ENCODE measurements at places on chromosomes 5 and 9.

DNA sequence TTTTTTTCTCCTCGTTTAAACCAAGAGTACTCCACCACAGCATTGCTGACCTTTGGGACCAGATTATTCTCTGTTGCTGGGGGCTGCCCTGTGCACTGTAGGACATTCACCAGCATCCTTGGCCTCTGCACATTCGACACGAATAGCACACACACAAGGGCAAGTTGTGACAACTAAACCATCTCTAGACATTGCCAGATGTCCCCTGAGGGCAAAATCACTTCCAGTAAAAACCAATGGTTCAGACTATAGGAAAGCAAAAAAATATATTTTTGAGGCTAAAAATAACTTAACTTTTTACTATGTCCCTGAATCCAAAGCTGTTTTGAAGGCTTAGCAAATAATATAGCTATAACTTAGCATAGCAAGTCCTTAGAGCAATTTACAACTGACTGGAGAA, 65.9 kb downstream of the SEMA5A start:
- no peak for DNase-seq

DNA sequence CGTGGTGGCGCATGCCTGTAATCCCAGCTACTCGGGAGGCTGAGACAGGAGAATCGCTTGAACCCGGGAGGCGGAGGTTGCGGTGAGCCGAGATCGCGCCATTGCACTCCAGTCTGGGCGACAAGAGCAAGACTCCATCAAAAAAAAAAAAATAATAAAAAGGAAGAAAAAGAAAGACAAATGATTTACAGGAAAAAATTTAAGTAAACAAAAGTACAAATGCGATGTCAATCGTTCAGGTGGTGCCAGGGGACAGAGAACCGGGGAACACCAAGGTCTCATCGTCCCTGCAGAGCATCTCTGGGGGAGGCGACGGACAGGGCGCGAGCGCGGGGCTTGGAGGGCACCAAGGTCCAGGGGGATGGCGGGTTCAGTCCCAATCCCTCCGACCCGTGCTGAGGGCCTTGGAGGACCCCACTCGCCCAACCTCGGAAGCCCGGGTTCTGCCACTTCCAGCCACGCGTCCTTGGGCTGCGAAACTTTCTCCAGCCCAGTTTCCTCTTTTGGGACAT, 607 bp upstream of the HNRNPAB start:
- DNase-seq: no peak

DNA sequence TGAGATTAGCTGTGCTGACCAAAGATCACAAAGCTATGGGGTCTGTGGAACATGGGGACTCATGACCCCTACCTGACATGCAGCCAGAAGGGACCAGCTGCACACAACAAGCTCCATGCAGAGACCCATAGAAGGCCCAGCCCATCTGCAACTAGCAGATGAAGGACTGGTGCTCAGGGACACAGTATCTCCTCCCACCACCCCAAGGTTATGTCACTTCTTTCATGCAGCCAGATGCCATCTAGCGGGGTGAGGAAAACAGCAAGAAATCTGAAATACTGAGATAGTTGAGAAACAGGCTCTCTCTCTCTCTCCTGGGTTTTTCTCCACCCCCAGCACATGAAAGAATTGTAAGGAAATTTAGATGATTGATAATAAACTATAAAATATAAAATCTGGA, 161.3 kb upstream of the DAPK1 start:
- DNase-seq: no peak

- DNase-seq: no peak
These were observed 23.8 kb downstream of the MACROH2A1 start for GRCh38 chr5:135375040-135375793.

DNA sequence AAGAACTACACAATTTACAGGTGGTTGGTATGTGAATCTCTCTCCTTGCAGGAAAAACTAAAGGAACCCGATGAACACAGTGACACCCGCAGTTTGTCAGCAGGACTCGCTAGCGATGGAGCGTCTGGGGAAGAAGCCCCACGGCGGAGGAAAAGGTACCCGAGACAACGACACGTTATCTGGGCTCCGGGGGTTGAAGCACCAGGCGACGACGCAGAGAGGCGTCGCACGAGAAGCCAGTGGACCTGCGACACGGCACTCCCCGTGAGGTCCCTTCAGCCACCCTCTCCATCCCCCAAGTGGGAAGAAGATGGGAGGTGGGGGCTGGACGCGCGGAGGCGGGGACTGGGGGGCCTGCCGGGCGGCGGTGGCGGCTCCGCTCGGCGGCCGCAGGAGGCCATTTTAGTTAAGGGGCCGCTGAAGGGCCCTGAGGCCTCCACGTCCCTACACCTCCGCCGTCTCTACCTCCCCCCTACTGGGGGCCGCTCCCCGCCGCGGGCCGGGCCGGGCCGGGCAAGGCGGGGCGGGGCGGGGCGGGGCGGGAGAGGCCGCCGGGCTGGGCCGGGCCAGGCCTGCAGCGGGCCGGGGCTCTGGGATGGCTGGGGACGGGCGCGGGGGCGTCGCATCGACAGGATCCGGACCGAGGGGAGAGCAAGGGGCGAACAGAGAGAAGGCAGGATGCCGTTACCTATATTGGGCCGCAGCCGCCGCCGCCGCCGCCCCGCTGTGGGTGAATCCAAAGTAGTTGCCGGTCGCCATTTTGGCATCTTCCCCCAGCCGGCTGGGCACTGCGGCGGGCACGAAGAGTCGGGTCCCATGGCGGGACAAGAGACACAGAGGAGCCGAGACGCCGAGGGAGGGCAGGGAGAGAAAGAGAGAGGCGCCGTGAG, 754 bp downstream of the ZFR start:
- DNase-seq: peak; percentile 70

GRCh38 chr5:142769251-142769792, 855 bp upstream of the ARHGAP26 start:
- no peak for DNase-seq

DNA sequence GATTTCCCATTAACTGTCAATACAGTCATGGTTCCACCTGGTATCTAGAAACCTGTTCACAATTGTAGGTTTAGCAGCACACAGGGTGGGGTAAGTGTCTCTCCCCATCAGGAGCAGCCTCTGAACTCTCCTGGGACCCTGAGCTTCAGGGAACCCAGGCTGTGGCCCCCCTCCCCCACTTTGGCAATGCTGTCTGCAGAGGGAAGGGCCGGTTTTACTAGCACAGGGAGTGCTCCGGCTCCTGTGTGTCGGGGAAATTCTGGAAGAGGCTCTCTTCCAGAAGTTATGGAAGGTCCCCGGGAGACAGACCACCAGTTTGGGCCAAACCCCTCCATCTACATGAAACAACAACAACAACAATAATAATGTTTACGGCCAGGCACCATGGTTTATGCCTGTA, 9.9 kb downstream of the DAB2IP start:
- no peak for DNase-seq

DNA sequence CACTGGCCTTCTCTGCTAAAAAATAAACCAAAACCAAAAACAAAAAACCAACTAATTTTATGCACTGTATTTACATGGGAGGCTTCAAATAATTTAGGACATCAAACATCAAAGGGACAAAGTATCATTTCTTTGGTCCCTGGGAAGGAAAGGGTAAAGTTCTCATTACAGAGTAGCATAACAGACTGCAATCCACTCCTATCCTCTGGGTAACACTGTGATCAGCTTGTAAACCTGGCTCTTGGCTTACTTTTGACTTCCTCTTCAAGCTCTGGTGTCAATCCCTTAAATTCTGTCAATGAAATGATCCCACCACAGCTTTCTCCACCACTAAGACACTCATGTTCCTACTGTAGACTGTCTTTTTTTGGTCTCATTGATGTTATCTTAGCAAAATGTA, 69.8 kb upstream of the VCAN start:
- DNase-seq: no peak

- no peak for DNase-seq
These were observed 219.8 kb downstream of the ACTL7B start for GRCh38 chr9:108636013-108636412.

DNA sequence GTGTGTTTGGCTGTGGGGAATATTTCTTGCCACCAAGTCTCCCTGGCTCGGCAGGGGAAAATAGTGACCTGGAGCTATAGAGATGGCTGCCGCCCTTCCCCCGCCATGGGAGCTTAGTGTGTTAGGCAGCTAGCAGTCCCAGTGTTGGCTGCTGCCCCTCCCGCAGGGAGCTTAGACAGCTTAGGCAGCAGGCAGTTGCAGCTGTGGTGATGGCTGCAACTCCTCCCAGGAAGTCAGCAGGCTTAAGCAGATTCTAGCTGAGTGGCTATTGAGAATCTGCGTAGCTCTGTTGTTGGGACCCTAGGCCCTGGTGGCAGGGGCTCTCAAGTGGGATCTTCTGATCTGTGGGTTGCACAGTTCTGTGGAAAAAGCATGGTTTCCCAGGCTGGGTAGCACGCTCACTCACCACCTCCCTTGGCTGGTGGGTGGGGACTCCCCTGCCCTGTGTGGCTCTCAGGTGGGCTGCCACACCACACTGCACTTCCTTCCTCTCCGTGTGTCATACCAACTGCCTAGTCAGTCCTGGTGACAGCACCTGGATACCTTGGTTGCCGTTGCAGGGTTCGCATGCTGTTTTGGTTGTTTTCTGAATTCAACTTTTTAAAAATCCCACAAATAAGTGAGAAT, 9.3 kb downstream of the OR1N2 start:
- no peak for DNase-seq

GRCh38 chr5:1268666-1269065, 26.2 kb downstream of the TERT start:
- DNase-seq: no peak

- no peak for DNase-seq
These were observed 935.7 kb upstream of the NUDT12 start for GRCh38 chr5:104498281-104498680.

GRCh38 chr9:111413996-111414395, 70.2 kb downstream of the ECPAS start:
- no peak for DNase-seq

- DNase-seq: no peak
These were observed 804.6 kb upstream of the DMAC1 start for GRCh38 chr9:8604201-8604600.

- no peak for DNase-seq
These were observed 48.7 kb upstream of the ORM1 start for GRCh38 chr9:114274217-114274616.

DNA sequence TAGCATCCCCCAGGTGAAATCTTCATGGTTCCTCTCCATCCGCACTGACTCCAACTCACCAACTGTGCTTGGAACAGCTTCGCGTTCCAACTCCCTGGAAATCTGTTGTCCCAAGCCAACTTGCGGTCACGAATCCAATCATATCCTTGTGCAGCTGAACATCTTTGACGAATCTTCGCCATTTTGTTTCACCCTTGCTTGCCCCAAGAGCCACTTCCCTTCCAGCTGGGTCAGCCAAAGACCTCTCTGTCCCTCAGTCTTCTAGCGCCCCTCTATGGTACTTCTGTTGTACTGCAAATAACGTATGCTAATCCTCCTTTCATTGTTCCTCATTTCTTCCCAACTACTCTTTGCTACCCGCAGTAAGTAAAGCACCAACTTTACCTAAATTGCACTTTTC, 61.0 kb upstream of the TARS1 start:
- DNase-seq: no peak

DNA sequence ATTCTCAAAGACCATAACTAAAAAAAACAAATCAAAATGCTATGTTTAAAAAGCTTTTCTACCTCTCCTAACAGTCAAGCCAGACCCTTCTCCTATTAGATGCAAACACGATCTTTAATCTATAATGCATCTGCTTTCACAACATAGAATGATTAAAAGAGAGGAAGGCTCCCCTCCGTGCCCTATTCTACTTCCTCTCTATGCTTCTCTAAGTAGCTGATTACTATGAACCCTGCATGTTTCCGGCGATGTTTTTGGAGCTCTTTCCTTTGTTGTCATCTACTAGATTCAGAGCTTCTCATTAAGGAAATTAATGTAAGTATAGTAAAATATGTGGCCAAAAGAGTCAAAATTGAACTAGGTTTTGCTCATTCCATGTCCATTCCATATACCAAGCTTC, 29.2 kb upstream of the CEP120 start:
- DNase-seq: no peak

GRCh38 chr9:18261181-18261580, 212.8 kb upstream of the ADAMTSL1 start:
- no peak for DNase-seq

DNA sequence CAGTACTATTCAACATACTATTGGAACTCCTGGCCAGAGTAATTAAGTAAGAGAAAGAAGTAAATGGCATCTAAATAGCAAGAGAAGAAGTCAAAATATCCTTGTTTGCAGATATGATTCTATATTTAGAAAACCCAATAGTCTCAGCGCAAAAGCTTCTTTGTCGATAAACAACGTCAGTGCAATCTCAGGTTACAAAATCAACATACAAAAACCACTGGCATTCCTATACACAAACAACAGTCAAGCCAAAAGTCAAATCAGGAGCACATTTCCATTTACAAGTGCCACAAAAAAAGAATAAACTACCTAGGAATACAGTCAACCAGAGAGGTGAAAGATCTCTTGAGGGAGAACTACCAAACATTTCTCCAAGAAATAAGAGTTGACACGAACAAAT, 1901.9 kb upstream of the ACO1 start:
- DNase-seq: no peak

GRCh38 chr9:129258124-129258822, 80.2 kb upstream of the IER5L start:
- peak; percentile 90 for DNase-seq

- DNase-seq: no peak
These were observed 19.6 kb downstream of the IPPK start for GRCh38 chr9:92650296-92650695.

- peak; percentile 26 for DNase-seq
These were observed 117.4 kb downstream of the WNK2 start for GRCh38 chr9:93301291-93301811.

DNA sequence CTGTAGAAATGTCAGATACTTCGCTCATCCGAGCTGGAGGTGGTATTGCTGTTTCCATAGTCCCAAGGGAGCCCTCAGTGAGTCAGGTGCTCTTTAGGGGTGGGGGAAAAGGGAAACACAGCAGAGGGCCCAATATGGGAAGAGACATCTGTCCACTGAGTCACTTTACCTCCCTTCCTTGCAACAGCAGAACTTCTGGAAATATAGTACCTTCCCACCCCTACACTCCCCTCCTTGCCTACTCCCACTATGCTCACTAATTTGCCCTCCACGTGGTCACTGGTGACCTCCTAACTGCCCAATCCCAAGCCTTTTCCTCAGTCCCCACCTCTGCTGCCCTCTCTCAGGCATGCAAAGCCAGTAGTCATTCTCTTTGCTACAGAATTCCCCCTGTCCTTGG, 1.9 kb downstream of the HK3 start:
- DNase-seq: no peak

GRCh38 chr5:122697191-122697590, 77.7 kb upstream of the SNX2 start:
- DNase-seq: no peak

All from left forelimb (tissue), 1 donor.